ENCODE measurements at places on chromosomes 13 and 19. TPM values are rescaled to one million over a fixed set of nuclear protein-coding genes. Genes with fewer than 3 reads are reported as not detected.

Gene NTF4
- total RNA-seq, result not detected

Gene FPR1
- total RNA-seq, result 0.18 TPM

Gene ZNF304
- total RNA-seq, result 4.2 TPM

Gene ZNF568
- 0.24 TPM for total RNA-seq

DNA sequence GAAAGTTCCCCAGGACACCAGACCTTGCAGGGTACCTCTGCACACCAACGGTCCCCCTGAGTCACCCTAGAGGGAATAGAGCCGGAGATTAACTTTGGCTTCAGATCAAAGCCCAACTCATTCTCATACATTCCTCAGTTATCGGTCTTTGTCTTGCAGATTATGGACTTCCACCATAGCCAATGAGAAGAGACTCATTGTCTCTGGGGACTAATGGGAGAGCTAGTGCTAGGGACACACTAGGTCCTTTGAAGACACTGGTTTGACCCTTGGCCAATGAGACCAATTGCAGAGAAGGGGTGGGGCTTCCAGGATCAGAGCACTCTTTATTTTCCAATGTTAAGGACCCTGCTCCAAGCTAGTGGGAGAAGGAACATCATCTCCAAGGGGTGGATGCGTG, 6.1 kb downstream of the KLK7 start:
- no peak for DNase-seq
- H3K4me3 ChIP-seq, result no peak overlapping the region
- no peaks in the 10 kb centered on the region for H3K4me1 ChIP-seq
- H3K27ac ChIP-seq, result no peak overlapping the region

- no peaks in the 10 kb centered on the region for H3K27me3 ChIP-seq
- H3K27ac ChIP-seq, result no peak overlapping the region
- H3K4me1 ChIP-seq, result peaks cover 57% of the 10 kb centered on the region
- no peak overlapping the region for H3K4me3 ChIP-seq
- peaks cover 97% of the 10 kb centered on the region for H3K36me3 ChIP-seq
Measured at GRCh38 chr19:46723023-46723461, 6.1 kb upstream of the PRKD2 start.

GRCh38 chr13:80123945-80124344, 217.0 kb downstream of the SPRY2 start:
- DNase-seq, result no peak
- H3K27ac ChIP-seq, result no peak overlapping the region
- H3K4me1 ChIP-seq, result no peaks in the 10 kb centered on the region
- no peak overlapping the region for H3K4me3 ChIP-seq
- H3K36me3 ChIP-seq, result no peaks in the 10 kb centered on the region

DNA sequence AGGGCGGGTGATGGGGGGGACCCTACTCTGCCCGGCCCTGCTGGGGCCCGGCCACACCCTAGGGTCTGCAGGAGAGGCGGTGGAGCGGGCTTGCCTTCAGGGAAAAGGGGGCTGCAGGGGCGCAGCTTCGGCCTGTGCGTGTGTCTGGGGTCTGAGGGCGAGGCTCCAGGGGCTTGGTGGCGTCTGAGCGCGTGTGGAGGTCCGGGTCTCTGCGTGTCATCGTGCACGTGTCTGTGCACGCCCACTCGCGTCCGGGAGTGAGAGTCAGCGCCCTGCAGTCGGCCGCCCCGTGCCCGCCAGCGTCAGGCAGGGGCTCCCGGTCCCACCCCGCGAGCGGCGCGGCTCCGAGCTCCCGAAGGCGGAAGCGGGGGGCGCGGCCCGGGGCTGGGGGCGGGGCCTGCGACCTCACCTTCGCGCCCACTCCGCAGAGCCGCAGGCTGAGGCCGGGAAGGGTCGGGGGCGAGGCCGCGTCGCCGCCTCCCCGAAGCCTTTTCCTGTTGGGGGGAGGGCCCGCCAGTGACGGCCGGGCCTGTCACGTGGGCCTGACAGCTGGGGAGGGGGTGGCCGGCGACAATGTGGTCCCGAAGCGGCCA, at the start of gene ARHGAP45:
Gene ARHGAP45, plus strand, starts transcription at position 420 of the 593 bp plus-strand sequence. CDS start 239 bp downstream, outside the sequence.
- DNase-seq, result peak; percentile 80
- H3K36me3 ChIP-seq, result peaks cover 11% of the 10 kb centered on the region
- peak within 1 kb of the TSS; percentile 40 for H3K4me3 ChIP-seq

DNA sequence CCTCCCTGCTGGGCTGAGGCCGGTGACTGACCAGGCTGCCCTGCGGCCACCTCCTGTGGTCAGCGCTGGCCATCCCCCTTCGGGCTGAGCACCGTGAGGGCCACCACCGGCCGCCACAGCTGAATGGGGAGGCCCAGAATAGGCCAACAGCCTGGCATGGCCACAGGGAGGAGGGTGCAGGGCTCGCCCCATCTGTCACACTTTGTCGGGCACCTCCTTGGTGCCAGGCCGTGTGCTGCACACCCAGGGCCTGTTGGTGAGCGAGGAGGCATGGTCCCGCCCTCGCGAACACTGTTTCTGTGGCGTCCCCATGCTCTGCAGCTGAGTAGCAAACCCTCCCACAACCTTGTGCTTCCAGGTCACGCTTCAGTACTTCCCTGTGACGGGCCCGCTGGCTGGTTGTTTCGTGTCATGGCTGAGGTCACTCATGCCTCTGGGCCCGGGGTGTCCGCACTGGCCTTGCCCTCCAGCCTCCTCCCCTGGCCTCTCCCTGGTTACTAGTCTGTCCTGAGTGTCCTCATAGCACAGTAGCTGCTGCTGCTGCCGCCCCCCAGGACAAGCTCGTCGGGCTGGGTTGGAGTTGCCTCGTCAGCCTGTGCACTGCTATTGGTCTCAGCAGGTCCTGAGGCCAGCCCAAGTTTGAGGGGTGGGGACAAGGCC, 15.2 kb downstream of the EPN1 start:
- H3K36me3 ChIP-seq, result peaks cover 90% of the 10 kb centered on the region
- DNase-seq, result no peak
- H3K4me1 ChIP-seq, result peaks cover 56% of the 10 kb centered on the region
- no peak overlapping the region for H3K27ac ChIP-seq
- no peak overlapping the region for H3K4me3 ChIP-seq
- no peaks in the 10 kb centered on the region for H3K27me3 ChIP-seq

GRCh38 chr13:104289400-104289799, 1223.2 kb upstream of the SLC10A2 start:
- DNase-seq, result no peak
- no peaks in the 10 kb centered on the region for H3K36me3 ChIP-seq
- H3K27ac ChIP-seq, result no peak overlapping the region
- no peaks in the 10 kb centered on the region for H3K27me3 ChIP-seq

GRCh38 chr13:81929988-81930387, 1589.1 kb upstream of the SPRY2 start:
- H3K4me3 ChIP-seq, result no peak overlapping the region
- no peaks in the 10 kb centered on the region for H3K27me3 ChIP-seq
- H3K27ac ChIP-seq, result no peak overlapping the region
- DNase-seq, result no peak

- H3K36me3 ChIP-seq, result peaks cover 2% of the 10 kb centered on the region
- no peaks in the 10 kb centered on the region for H3K27me3 ChIP-seq
- H3K27ac ChIP-seq, result no peak overlapping the region
- no peaks in the 10 kb centered on the region for H3K4me1 ChIP-seq
Measured at GRCh38 chr13:108968566-108968965, 339.2 kb downstream of the MYO16 start.

- no peak overlapping the region for H3K4me3 ChIP-seq
- peaks cover 5% of the 10 kb centered on the region for H3K27me3 ChIP-seq
- no peak overlapping the region for H3K27ac ChIP-seq
- no peak for DNase-seq
Measured at GRCh38 chr19:6187374-6187773, 51.9 kb downstream of the ACSBG2 start.
